ENCODE measurements at places on chromosomes 7 and 10. TPM values are rescaled to one million over a fixed set of nuclear protein-coding genes. Genes with fewer than 3 reads are reported as not detected.

GRCh38 chr10:100890673-100891317 is 22.0 kb upstream of the SLF2 start:
- DNase-seq = peak; percentile 92

DNA sequence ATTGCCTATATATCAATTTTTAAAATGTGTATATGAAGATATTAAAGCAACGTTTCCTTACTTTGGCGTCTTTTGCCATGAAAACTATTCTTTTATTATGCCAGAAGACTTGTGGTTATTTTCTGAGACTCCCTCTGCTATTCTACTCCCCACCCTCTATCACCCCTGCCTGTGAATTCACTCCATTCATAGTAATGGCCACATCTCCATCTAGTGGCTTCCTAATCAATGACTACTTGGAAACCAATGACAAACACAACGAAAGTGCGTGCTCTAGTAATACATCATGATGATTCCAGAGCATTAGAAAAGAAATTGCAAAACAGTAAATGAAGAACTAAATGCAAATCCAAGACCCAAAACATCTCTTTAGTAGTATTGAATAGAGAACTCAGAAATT is 186.7 kb upstream of the HGF start:
- peak; percentile 79 for DNase-seq

- DNase-seq = peak; percentile 87
Observed at GRCh38 chr7:156764016-156764669, 123.6 kb downstream of the RNF32 start.

DNA sequence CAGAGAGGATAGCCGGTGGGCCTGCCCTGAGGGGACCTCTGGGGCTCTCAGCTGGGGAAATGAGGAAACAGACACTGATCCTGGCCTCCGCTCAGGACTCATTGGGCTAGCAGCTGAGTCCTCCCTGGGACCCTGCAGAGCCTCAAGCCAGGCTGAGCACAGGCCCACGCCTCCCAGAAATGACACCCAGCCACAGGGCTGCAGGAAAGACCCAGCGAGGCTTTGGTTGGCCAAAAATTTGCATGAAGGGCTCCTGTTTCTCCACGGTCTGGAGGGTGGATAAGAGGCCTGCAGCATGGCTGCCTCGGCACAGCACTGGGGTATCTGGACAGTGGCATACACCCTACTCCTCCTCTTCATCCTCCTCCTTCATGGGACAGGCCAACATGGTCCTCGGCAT is 60.4 kb downstream of the ZNF33B start:
- no peak for DNase-seq

DNA sequence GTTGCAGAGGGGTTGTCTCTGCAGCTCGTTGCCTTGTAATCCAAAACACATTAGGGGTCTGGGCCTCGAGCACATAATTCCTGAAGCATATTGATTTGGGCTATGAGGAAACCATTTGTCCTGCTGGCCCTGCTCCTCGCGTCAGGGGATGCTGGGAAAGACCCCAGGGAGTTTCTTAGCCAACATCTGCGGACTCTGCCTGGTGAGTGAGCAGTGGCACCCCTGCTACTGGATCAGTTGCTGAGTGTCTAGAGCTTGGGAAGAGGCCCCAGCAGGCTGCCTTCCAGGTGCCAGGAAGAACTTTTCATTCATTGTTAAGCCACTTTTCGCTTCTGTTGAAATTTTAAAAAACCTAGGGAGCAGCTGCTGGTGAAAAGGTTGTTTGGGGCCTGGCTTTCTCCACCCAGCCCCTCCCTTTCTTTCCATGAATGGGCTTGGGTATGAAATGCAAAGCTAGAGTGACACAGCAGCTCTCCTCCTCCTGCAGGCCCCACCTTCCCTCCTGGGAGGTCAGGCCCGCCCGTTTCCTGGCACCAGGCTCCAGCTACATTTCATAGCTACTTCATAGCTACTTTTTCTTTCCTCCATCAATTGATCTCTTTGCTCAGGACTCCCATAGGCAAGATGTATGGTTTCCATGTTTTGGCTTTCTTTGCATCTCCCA is 26.8 kb downstream of the TACR2 start:
- peak; percentile 33 for DNase-seq

DNA sequence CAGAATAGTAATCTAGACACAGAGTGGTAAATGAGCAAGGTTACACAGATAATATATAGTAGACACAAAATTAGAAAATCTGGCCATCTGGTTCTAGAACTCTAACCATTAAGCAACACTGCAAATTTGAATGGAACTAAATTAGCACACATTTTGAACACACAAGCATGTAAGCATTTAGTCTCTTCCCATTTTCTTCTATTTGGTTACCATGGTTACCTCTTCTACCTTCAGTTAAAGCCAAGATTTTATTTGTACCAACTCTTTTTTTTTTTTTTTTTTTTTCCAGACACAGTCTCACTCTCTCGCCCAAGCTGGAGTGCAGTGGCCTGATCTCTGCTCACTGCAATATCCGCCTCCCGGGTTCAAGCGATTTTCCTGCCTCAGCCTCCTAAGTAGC is 790.5 kb downstream of the MAGI2 start:
- no peak for DNase-seq

- DNase-seq = no peak
Observed at GRCh38 chr7:68414631-68415425, 1183.4 kb upstream of the AUTS2 start.

GRCh38 chr7:133540096-133540860 is 287.4 kb downstream of the EXOC4 start:
- DNase-seq = no peak

Gene GIMAP5
- total RNA-seq = 350 TPM

Gene SEMA3A
- 80.2 TPM for total RNA-seq

DNA sequence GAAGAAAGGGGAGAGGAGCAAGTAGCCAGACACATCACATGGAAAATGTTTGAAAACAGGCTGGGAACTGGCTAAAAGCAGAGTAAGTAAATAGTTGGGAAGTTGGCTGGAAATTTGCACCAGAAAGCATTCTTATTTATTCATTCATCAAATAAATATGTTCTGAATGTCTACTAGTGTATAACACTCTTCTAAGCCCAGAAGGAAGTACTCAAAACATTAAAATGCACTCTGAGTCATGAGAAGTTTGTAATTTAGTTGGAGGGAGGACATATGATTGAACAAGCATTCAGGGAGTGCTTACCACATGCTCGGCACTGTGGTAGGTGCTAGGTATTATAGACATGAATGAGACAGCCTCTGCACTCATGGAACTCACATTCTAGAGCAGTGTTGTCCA is 37.0 kb upstream of the CNNM1 start:
- no peak for DNase-seq

- DNase-seq = no peak
Observed at GRCh38 chr10:110885932-110886674, 14.4 kb downstream of the PDCD4 start.

DNA sequence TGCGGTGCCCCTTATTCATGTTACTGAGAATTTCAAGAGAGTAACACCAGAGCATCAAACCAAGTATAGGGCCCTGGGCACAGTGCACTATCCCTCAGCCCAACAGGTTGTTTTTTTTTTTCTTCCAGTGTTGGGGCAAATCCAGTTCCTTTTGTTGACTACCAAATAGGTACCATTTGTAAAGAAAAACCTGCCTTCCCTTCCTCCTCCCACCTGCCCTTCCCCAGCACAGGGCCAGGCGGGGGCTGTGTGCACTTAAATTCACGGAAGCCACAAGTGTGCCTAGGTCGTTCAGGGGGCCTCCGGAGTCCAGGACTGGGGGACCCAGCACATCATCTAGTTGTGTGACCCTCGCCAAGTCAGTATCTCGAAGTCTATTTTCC is 595 bp upstream of the SFXN4 start:
- DNase-seq = no peak

Gene SPDYE8
- total RNA-seq = not detected

Gene VSTM4
- 1.0 TPM for total RNA-seq

GRCh38 chr7:156055206-156055822 is 243.1 kb upstream of the SHH start:
- DNase-seq = no peak

Gene GIMAP1
- 28.2 TPM for total RNA-seq

GRCh38 chr7:74343281-74344131 is 54.3 kb downstream of the CLIP2 start:
- DNase-seq = peak; percentile 48

- DNase-seq = no peak
Observed at GRCh38 chr10:76161301-76161582, 729.8 kb downstream of the LRMDA start.

DNA sequence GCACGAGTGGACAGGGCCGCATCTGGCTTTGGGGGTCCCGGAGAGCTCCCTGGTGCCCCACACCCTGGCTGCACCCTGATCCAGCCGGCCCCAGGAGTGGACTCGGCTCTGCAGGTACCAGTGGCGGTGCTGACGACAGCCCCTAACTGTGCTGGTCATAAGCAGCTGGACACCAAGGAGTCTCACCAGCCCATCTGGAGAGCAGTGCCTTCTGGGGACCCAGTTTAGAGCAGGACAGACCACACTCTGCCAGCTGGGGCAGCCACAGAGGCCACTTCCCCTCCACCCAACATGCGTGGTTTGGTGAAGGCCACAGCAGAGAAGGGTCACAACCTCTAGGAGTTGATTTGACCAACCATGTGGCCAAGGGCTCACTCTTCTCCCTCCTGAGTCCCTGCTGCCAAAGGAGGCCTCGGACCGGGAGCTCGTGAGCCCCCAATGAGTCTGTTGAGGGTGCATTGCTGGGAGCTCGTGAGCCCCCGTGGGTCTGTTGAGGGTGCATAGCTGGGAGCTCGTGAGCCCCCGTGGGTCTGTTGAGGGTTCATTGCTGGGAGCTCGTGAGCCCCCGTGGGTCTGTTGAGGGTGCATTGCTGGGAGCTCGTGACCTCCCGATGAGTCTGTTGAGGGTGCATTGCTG is 16.0 kb upstream of the INPP5A start:
- DNase-seq = no peak

DNA sequence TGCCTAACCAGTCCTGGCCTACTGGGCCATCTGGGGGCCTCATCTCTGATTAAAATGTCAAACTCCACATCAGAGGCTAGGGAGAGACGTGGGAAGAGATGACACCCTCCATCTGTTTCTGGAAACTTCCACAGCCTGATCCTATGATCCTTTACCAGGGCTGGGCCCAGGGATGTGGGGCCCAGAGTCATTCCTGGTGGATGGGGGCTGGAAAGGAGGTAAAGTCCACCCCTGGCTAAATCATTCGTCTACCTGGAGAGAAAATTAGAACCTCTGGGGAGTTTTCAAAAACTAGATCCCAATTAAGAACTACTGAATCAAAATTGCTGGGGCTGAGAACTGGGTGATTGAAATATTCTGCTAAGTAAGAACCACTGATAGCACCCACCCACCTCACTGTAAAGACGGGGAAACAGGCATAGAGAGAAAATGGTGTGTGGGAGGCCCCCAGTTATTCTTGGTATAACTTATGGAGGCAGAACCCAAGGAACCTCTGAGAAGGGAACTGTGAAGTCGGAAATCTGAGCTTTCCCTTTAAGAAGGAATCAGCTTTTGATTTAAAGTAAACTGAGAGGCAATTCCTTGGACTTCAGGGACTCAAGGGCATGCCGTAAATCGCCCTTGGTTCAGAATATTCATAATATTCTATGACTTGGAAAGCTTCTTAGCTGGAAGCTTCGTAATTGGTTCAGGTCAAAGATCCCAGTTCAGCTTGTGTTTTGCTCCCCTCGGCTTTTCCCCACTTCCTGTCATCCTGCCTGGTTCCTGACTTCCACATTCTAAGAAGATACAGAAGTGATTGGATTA is 53.1 kb downstream of the PRKAG2 start:
- peak; percentile 4 for DNase-seq

GRCh38 chr10:21020545-21020944 is 123.4 kb upstream of the NEBL start:
- DNase-seq = peak; percentile 57

GRCh38 chr10:127527891-127528290 is 21.2 kb upstream of the NPS start:
- DNase-seq = no peak

DNA sequence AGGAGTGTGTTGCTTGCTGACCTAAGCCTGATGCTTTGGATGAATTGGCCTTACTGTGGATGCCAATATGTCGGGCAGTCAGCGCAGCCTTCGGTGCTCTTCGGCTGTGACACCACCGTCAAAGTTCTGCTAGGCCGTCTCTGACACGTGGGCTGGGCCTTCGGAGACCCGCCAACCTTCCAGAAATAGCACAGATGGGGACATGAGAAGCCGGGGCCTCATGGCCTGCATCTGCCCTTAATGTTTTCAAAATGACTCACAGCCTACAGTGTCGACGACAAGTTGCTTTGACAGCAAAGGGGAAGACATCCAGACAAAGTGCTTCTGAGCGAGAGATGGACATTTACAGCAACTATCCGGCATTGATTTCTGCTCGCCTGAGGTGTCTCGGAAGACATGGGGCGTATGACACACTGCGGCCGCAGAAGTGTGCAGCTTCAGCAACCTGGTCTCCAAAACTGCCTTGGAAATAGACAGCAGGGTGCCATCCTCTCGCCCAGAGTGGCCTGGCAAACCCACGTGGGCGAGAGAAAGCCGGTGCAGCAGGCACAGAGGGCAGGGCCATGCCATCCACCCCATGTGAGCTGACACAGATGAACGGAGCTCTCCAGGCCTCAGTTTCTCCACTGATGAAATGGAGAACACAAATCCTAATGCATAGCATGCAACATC is 94.0 kb upstream of the PPP2R2D start:
- no peak for DNase-seq

Gene IDE
- 35.4 TPM for total RNA-seq

- no peak for DNase-seq
Observed at GRCh38 chr7:92685136-92686042, 95.2 kb upstream of the FAM133B start.

DNA sequence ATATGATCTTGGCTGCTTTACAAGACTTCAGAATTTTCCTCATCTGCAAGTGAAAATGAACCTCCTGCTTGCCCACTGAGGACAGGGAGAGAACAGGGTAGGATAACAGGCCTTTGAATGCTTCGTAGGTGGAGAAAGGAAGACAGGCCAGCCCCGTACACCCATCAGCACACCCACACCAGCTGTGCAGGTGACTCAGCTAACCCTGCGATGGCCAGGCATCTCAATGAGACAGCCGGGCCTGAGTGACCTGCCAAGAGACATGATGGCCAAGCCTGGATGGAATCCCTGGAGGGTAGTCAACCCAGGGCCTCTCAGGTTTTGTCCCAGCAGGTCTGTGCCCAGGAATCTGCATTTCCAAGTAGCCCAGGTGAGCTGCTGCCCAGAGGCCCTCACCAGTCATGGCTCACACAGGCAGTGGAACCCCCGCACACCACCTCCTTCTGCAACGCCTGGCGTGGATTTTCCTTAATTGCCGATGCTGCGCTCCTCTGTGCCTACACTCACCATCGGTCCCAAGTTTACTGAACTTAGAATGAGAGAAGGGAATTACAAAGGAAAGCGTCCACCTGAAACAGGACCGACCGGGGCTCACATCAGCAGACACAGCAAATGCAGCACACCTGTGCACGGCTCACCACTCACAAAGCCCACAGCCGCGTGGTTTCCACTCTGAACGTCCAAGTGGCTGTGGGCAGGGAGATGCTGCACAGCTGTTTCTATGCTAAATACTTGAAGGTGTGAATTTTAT is 163.7 kb downstream of the DIP2C start:
- DNase-seq = no peak

Gene SYCE1
- total RNA-seq = not detected

Gene SPAG6
- not detected for total RNA-seq
